Airway epithelial cell (primary cell): ENCODE measurements at places on chromosomes 16 and 17. TPM values are rescaled to one million over a fixed set of nuclear protein-coding genes. Genes with fewer than 3 reads are reported as not detected.

Gene MPO
- not detected in 2 replicates for total RNA-seq

Gene MT3
- not detected in 2 replicates for total RNA-seq

Gene CSNK2A2
- total RNA-seq: 28.1 and 42.0 TPM in 2 replicates

Gene SLFN14
- not detected in 2 replicates for total RNA-seq

Gene CCL18
- not detected in 2 replicates for total RNA-seq

Gene NLRC3
- total RNA-seq: not detected in 2 replicates

Gene PLLP
- 7.5 and 8.6 TPM in 2 replicates for total RNA-seq

Gene SLC52A1
- 0.35 and 0.70 TPM in 2 replicates for total RNA-seq

Gene LRRC37B
- 5.7 and 5.9 TPM in 2 replicates for total RNA-seq

Gene TMEM100
- not detected in 2 replicates for total RNA-seq

Gene CYBA
- total RNA-seq: 259 and 301 TPM in 2 replicates

Gene PPP1R27
- total RNA-seq: not detected in 2 replicates

Gene TMEM114
- total RNA-seq: not detected in 2 replicates

Gene CASKIN1
- total RNA-seq: 0.42 and 0.46 TPM in 2 replicates

Gene RASL10B
- total RNA-seq: 0.35 and 0.60 TPM in 2 replicates

Gene FAM20A
- not detected in 2 replicates for total RNA-seq

Gene TEDC2
- 11.4 and 19.5 TPM in 2 replicates for total RNA-seq

Gene CHST4
- not detected in 2 replicates for total RNA-seq

Gene CDK5RAP3
- 55.5 and 91.8 TPM in 2 replicates for total RNA-seq

Gene ZNF319
- 4.5 and 4.7 TPM in 2 replicates for total RNA-seq

Gene PRAC1
- not detected in 2 replicates for total RNA-seq

Gene KRT28
- not detected in 2 replicates for total RNA-seq

Gene GPR142
- total RNA-seq: not detected in 2 replicates

Gene NEUROD2
- total RNA-seq: not detected in 2 replicates

Gene RNF157
- total RNA-seq: 0.07 and 1.4 TPM in 2 replicates

Gene SPAG9
- 32.2 and 33.6 TPM in 2 replicates for total RNA-seq

Gene GAS7
- total RNA-seq: 1.1 and 5.5 TPM in 2 replicates

Gene PTX4
- not detected in 2 replicates for total RNA-seq

Gene FOXC2
- total RNA-seq: 0.19 and 2.0 TPM in 2 replicates

Gene LPO
- not detected in 2 replicates for total RNA-seq

Gene SPEM3
- not detected in 2 replicates for total RNA-seq

Gene OTOP2
- total RNA-seq: 0.42 and 0.79 TPM in 2 replicates

Gene EFCAB13
- total RNA-seq: 0.56 TPM in 1 of 2 replicates, not detected in the other

Gene MILR1
- total RNA-seq: 0.28 and 4.3 TPM in 2 replicates

Gene PTRH2
- total RNA-seq: 35.8 and 57.5 TPM in 2 replicates

Gene TNFRSF13B
- not detected in 2 replicates for total RNA-seq

Gene PYCARD
- total RNA-seq: 117 and 127 TPM in 2 replicates

Gene KRT15
- total RNA-seq: 292 and 317 TPM in 2 replicates

Gene CLDN9
- 0.49 TPM in 1 of 2 replicates, not detected in the other for total RNA-seq

Gene MNT
- total RNA-seq: 8.6 and 14.8 TPM in 2 replicates

Gene OR3A3
- total RNA-seq: not detected in 2 replicates

Gene MYH1
- not detected in 2 replicates for total RNA-seq

Gene CDYL2
- total RNA-seq: 1.1 and 2.6 TPM in 2 replicates

Gene AANAT
- not detected in 2 replicates for total RNA-seq

Gene SLC13A2
- total RNA-seq: not detected in 2 replicates

Gene SGCA
- total RNA-seq: 0.21 TPM in 1 of 2 replicates, not detected in the other
